Memory B cell (primary cell): ENCODE measurements at places on chromosomes 7 and 10.

DNA sequence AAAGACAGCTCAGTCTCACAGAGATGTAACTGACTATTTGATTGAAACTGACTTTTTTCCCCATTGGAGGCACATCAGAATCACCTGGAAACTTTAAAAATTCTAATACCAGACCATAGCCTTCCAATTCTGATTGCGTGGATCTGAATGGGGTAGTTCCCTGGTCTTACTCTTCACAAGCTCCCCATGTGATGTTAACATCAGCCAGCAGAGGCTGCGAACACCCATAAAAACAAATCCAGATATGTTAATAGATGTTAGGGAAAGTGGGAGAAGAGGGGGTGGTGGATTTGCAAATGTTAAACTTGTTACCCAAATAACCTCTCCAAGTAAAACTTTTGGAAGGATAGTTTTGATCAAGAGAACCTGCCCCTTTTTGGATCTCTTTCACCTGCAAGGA, 1133.4 kb downstream of the CNTNAP2 start:
- DNase-seq, result no peak

DNA sequence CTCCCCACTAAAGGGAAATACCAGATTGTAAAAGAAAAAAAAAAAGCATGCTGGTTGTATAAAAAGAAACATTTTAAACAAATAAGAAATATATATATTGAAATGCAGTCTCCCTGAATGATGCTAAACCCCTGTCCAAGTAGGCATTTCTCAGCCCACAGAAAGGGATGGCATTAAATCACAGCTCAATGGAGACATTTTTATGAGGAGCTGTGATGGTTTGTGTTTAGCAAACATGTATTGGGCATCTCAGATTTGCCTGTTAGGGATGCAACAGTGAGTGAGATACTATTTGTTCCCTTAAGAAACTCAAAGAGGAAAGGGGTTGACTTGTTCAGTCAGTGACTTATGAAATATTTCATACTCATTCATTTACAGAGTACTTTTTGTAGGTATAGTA, 51.5 kb downstream of the KAT6B start:
- no peak for DNase-seq

DNA sequence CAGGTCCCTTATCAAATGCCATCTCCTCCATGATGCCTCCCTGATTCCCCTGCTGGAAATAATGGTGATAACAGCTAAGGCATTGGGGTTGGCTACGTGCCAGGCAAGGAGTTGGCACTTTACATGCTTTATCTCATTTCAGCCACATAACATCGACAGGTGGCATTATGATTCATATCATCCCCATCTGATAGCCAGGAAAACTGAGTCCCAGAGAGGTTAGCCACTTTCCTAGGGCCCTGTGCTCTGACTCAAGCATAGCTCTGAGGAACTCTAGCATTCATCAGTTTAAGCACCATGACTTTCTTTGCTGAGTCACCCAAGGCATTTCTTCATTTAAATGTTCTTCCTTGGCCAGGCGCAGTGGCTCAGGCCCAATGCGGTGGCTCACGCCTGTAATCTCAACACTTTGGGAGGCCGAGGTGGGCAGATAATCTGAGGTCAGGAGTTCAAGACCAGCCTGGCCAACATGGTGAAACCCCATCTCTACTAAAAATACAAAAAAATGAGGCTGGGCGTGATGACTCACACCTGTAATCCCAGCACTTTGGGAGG, 6.6 kb downstream of the LEP start:
- no peak for DNase-seq

GRCh38 chr7:9349625-9350024, 916.2 kb downstream of the NXPH1 start:
- no peak for DNase-seq

DNA sequence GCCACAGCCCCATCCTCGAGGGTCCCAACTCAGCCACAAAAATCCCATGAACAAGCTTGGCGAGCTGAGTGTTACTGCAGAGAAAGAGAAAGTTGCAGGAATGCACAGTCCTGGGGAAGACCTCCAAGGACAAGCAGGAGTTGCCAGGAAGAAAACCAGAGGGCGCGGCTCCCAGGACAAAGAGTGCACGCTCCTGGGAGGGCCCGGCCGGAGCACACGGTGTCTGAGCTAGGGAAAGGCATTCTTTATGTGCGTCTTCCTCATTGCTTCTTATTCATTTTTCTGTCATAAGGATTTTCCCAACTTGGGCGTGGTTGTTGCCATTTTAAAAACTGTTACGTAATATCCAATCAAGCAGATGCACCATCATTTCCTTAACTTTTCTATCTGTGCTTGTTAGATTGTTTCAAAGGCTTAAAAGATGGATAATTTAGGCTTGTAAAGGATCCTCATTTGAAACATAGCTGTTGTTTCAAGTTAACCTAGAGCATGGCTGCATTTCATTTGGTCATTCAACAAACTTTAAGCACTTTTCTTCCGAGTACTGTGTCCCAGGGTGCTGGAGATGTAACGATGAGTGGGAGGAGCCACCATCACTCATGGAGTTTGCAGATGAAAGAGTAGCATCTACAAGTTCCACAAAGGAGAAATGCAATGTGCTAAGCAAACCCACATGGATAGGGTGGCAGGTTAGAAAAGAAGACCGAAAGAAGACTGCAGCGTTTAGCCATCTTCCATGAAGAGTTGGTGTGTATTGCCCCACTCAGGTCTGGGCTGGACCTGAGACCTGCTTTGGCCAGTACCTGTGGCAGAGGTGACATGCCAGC, 5.6 kb upstream of the CNPY1 start:
- DNase-seq, result no peak

GRCh38 chr10:71659111-71659634, 60.4 kb downstream of the C10orf105 start:
- DNase-seq, result no peak

DNA sequence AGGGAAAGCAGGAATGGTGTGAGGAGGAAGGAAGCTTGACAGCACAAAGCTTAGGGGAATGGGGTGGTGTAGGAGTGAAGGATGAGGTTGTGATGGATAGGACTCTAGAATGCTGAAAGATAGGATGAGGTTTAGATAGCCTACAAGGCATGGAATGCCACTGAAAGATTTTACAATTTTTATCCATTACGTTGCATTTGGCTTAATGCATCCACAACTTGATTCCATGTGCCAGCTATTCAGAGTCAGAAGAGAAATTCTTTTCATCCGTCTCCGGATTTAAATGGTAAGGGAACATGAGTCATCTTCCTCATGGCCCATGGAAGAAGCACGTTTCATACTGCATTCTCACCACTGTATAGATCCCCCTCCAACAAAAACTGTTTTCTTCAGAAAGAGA, 212.4 kb upstream of the BMPER start:
- no peak for DNase-seq

DNA sequence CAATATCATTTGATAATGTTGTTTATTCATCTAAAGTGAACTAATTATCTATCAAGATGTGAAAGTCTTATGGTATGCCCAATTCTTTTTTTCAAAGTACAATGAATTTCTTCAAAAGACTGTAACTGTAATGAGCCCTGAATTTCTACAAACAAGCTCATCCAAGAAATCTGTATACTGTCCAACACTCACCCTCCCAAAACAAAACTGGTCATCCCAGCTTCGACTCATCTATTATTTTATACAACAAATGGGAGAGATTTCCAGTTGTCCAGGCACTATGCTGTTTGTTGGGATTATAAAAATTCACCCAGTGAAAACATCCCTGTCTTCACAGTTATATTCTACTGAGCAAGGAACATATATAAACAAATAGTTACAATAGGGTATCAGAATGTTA, 806.9 kb downstream of the TNS3 start:
- DNase-seq, result no peak

DNA sequence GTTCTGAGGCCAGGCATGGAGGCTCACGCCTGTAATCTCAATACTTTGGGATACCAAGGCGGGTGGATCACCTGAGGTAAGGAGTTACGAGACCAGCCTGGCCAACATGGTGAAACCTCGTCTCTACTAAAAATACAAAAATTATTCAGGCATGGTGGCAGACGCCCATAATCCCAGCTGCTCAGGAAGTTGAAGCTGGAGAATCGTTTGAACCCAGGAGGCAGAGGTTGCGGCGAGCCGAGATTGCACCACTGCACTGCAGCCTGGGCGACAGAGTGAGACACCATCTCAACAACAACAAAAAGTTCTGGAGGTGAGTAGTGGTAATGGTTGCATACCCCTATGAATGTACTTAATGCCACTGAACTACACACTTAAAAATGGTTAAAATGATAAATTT, 60.3 kb upstream of the SP4 start:
- DNase-seq, result no peak

DNA sequence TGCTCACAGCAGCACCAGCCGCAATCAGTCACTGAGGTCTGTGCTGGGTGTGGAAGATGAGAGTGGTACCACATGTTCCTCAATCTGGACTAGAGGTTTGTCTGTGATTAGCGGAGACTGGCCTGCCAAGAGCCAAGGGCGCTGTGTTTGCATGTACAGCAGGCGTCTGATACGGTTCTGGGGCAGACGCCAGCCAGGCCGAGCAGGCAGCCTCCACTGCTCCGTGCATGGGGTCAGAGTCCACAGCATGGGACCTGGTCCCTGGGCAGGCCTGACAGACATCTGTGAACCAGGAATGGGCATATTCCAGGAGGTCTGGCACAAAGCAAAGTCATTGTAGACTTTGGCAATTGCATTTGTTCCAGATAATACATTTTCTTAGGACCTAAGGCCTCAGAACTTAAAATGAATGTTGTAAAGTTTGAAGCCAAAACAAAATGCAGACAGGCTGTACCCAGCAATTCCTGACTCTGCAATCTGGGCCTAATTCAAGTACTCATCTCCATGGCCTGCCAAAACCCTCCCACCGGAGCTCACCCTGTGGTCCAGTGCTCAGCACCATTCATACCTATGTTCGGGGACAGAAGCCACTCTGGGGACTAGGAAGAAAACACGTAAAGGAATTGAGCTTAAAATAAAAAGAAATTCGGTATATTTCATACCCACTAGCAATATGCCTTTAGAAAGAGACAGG, 50.0 kb upstream of the FAM20C start:
- DNase-seq, result no peak
